ENCODE measurements at places on chromosomes 16 and 17.

DNA sequence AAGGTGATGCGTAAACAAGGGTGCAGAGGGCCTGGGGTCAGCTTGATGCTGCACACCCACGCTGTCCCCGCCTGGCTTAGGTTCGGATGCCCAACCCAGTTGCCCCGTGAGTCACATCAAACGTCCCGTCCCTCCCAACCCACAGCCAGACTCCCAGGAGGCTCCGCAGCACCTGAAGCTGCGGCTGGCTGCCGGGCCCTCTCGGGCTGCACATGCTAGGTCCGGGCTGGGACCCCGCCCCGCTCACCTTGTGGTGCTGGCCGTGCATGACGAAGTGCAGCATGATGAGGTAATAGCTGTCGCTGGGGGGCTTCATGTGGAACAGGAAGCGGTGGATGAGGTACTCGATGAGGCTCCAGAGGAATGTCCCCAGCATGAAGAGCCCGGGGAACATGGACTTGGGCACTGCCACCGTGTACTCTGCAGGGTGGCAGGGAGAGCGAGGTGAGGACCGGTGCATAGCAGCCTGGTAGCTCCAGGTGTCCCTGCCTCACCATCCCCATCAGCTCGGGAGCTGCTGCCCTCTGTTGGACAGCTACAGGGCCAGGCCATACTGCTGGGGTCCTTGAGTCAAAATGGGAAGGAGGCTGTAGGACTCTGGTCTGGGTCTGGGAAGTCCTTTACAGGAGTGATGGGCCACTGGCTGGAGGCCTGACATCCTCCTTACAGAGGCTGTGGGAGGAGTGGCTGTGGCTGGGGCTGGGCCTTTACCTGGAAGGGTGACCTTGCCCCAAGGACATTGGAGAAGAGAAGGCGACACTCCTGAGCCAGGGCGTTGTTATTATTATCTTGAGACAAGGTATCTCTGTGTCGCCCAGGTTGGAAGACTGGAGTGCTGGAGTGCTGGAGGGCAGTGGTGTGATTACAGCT is 18.3 kb upstream of the MLKL start:
- DNase-seq: no peak

- no peak for DNase-seq
Measured at GRCh38 chr16:48277158-48277557, 29.8 kb upstream of the ABCC11 start.

GRCh38 chr17:35856603-35857002 is 12.1 kb downstream of the HEATR9 start:
- no peak for DNase-seq

DNA sequence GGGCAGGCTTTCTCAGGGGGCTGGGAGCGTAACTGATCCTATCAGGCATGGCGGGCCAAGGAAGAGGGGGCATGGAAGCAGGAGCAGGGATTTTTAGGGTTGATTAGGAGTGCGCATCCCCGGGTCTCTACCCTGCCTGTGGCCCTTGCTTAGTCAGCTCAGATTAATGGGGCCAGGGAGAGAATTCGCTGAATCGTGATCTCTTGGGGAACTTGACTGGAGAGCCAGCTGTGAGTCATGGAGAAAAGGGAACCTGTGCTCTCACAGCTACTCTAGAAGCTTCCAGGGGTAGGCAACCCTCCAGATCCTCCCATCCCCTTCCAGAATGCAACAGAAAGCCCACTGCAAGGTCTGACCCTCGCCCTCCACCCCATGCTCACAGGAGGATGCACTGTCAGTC is 3.6 kb downstream of the FOXN1 start:
- no peak for DNase-seq

- DNase-seq: no peak
Measured at GRCh38 chr17:72661116-72661944, 431.2 kb downstream of the SLC39A11 start.

DNA sequence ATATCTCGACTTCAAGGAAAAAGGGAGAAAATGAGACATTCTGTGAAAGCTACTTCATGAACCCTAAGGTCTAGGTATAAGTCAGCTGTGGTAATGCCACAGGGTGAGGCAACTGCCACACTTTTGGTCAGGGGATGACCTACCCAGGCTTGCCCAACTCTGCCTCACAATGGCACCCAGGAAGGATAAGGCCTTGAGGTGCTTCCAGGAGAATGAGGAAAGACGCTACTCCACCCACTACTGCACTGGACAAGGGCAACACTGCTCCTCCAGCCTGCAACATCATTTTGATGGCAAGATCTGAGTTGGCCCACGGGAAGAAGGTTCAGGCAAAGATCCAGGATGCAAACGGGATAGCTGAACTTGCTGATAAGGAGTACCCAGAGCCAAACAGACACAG is 22.0 kb upstream of the GFOD2 start:
- no peak for DNase-seq

DNA sequence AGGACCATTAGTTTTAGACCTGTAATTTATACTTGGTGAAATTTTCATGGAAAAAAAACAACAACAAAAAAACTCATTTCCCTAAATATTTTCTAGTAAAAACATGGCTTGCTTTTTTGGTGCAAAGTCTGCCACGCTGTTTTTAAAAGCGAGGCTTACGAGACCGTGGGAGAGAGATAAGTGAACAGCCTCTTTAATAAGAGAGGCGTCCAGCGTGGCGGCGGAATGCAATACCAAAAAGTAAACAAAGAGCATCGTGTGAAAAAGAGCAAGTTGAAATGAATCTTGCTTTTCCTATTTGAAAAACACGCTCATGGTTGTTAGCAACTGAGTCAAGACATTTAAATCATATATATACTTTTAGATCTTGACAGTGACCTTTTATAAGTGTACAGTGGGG is 10.5 kb upstream of the MSI2 start:
- no peak for DNase-seq

- DNase-seq: no peak
Measured at GRCh38 chr17:57004944-57005579, 27.1 kb downstream of the SCPEP1 start.

GRCh38 chr17:70345061-70345460 is 175.7 kb downstream of the KCNJ2 start:
- no peak for DNase-seq

DNA sequence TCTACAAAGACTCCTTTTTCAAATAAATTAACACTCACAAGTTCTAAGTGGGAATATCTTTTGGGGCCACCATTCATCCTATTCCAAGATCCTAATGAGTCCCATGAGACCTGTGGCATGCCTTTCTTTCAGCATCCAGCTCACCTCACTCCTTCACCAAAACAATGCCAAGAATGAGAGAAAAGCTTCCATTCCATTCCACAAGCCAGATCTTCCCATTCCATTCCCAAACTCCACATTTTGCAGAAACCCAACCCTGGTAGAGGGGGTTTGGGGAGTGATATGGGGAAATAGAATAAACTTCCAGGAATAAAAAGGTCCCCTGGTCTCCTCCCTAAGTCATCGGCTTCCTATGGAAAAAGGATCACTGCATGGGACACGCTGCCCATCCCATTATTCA is 392.2 kb downstream of the NPIPA8 start:
- no peak for DNase-seq

DNA sequence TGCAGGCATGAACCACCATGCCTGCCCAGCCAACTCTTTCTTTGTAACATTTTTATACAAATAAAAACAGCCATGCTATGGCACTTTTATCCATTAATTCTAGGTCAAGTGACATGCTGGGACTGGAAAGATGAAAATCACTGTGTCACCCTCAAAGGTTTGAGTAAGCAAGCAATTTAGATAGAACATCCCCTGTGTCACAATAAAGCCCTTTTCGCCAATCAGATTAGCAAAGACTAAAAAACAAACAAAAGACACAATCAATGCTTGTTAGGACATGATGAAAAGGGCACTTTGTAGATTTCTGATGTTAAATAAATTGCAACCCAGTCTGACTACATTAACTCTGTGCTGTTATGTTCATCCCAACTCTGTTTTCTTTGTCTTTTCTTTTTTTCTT is 26.4 kb downstream of the CHP2 start:
- no peak for DNase-seq

- no peak for DNase-seq
Measured at GRCh38 chr17:60717814-60718213, 40.2 kb downstream of the BCAS3 start.

- DNase-seq: no peak
Measured at GRCh38 chr17:13931111-13931526, 138.2 kb upstream of the COX10 start.

- no peak for DNase-seq
Measured at GRCh38 chr17:10683853-10684252, 13.5 kb downstream of the SCO1 start.

DNA sequence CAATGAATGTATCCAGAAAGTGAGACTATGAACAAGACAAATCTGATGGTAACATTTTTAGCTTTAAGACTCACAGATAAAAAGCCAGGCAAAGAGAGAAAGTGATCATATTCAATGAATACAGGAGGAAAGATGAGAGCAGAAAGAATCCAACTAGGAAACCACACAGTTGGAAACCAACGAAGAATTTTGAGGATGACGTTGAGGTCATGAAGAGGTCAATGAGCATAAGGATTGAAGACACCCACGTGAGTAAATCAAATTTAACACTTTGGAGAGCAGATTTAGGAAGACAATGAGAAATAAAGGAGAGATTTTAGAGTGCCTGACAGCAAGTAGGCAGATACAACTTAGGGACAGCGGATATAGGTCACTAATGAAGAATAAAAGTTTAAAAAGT is 948.1 kb downstream of the KCNJ2 start:
- DNase-seq: no peak

DNA sequence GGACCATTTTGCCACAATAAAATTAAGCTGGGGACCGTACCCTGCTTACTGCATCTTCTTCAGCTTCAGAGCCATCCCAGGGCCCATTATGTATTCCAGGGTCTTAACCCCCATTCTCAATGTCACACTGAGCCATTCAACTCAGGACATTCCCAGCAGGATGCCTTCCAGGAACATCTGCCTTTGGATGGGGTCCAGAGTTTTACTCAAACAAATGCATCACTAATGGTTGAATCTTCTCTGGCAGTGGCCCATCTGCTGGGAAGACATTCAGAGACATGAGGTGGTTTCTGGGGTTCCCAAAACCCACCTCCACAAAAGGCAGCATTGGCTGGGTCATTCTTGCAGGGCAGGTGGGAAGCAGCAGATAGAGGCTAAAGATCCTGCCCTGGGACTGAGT is 3.4 kb upstream of the SEC14L5 start:
- no peak for DNase-seq

- DNase-seq: no peak
Measured at GRCh38 chr17:16987066-16987829, 15.3 kb upstream of the TNFRSF13B start.

DNA sequence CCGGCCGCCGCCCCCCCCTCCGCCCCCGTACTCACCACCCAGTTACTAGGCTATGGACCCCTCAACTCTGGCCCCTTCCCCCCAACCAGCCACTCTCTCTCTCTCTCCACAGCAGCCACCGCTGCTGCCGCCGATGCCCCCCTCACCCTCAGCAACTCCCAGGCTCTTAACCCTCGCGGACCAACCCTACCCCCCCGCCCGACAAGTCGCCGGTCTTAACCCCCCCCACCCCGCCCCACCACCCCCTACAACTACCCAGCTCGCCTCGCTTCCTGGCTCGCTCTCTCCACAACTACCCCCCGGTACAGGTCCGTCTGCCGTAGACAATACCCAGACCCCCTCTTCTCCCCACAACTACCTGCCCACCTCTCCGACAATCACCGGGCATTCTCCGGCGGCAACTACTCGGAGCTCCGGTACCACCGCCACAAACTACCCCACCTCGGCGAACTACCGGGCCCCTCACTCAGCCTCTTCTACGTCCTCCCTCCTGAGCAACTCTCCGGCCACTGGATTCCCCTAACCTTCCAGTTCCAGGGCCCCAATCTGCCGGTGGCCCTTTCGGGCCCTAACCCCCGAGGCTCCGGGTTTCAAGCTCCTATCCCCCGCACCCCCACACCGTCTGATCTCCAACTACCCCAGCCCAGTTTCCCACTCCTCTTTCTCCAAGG is 702 bp downstream of the PHF23 start:
- no peak for DNase-seq

- no peak for DNase-seq
Measured at GRCh38 chr16:1572673-1573072, 39.2 kb downstream of the IFT140 start.

- no peak for DNase-seq
Measured at GRCh38 chr16:72123426-72123825, 29.8 kb downstream of the DHX38 start.
